Fibroblast of lung (primary cell): ENCODE measurements at places on chromosomes 1 and 21. TPM values are rescaled to one million over a fixed set of nuclear protein-coding genes. Genes with fewer than 3 reads are reported as not detected.
A peak's percentile ranks its signal among the peaks of the same experiment; 100 is the strongest.

DNA sequence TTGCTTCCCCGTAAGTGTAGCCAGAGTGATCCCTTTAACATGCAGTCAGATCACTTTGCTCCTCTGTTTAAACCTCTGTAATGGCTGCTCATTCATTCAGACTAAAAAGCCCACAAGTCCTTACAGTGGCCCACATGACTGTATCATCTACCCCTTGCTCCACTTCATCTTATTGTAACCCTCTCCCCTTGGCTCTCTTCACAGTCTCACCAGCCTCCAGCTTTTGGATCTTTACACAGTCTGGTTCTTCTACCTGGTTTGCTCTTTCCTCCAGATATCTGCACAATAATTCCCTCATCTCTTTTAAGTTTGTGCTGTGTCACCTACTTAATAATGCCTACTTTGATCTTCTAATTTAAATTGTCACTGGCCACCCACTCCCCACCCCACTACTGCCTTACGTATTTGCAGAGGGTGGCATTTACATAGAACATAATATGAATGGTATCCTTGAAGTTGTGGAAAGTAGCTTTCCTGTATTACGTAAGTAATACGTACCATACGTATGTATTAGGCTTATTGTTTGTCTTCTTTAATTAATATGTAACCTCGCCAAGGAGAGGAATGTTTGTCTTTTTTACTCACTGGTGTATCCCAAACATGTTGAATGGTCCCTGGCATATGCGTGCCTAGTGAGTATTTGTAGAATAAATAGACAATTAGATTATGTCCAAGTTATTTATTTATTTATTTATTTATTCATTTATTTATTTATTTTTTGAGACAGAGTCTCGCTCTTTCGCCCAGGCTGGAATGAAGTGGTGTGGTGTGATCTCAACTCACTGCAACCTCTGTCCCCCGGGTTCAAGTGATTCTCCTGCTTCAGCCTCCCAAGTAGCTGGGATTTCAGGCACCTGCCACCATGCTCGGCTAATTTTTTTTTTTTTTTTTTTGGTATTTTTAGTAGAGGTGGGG is 48.6 kb downstream of the TSNAX start:
- H3K27me3 ChIP-seq = no peaks in the 10 kb centered on the region
- no peaks in the 10 kb centered on the region for H3K4me1 ChIP-seq
- H3K27ac ChIP-seq = no peak overlapping the region
- H3K4me3 ChIP-seq = no peak overlapping the region
- no peaks in the 10 kb centered on the region for H3K36me3 ChIP-seq

- H3K4me3 ChIP-seq = no peak overlapping the region
- DNase-seq = peak; percentile 91
- no peaks in the 10 kb centered on the region for H3K27me3 ChIP-seq
- peaks cover 12% of the 10 kb centered on the region for H3K4me1 ChIP-seq
These were observed 83.9 kb upstream of the EDEM3 start for GRCh38 chr1:184838504-184838951.

VSIG8 gene
- not detected in 2 replicates for polyA plus RNA-seq

- DNase-seq = peak; percentile 74
- no peaks in the 10 kb centered on the region for H3K4me1 ChIP-seq
- no peak overlapping the region for H3K4me3 ChIP-seq
- H3K36me3 ChIP-seq = no peaks in the 10 kb centered on the region
- no peak overlapping the region for H3K27ac ChIP-seq
These were observed 23.7 kb downstream of the PSMG1 start for GRCh38 chr21:39159342-39160063.

DNA sequence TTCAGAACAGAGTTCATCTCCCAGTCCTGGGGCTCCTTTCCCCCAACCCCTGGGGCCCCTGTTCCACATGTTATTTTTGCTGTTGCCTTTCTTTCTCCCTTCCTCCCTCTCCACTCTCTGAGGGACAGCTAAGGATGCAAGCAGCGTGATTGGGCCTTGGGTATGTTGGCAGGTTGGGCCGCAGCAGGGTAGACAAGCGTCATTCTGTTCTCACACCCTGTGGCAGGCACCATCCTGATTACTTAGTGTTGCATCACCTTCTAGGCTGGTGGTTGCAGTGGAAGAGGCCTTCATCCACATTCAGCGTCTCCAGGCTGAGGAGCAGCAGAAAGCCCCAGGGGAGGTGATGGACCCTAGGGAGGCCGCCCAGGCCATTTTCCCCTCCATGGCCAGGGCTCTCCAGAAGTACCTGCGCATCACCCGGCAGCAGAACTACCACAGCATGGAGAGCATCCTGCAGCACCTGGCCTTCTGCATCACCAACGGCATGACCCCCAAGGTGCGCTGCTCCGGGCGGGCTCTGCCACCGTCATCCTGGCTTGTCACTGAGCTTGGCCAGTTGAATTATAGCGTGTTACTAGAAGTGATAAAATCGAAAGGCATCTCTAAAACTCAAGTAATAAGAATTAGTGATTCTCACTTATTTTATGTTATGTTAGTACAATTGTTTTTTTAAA is 43.4 kb downstream of the VANGL1 start:
- no peaks in the 10 kb centered on the region for H3K4me1 ChIP-seq
- no peak overlapping the region for H3K27ac ChIP-seq
- H3K36me3 ChIP-seq = peaks cover 2% of the 10 kb centered on the region
- no peak for DNase-seq
- no peaks in the 10 kb centered on the region for H3K27me3 ChIP-seq

DNA sequence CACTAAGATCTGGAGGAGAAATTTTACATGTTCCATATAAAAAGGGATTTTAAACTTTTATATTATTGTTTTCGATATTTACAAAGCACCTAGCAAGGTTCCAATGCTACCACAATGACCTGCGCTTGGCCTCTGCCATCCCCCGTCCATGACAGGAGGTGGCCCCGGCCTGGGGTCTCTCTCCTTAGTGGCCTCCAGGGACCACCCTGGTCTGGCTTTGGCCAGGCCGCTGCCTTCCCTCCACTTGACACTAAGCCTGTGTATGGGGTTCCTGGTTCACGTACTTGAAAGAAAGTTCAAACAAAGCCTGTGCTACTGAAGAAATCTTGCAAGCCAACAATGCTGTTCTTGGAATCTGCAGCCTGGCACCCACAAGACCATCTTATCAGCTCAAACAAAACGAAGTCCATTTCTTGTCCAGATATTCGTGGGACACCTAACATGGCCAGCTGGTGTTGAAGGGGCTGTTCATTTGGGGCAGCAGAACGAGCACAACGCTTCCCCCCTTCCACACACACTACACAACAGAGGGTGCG is 12.8 kb downstream of the PRDM15 start:
- H3K4me3 ChIP-seq = no peak overlapping the region
- no peak overlapping the region for H3K27ac ChIP-seq
- H3K27me3 ChIP-seq = no peaks in the 10 kb centered on the region
- H3K4me1 ChIP-seq = no peaks in the 10 kb centered on the region
- H3K36me3 ChIP-seq = no peaks in the 10 kb centered on the region

FOXD3 gene
- polyA plus RNA-seq = not detected in 2 replicates

DNA sequence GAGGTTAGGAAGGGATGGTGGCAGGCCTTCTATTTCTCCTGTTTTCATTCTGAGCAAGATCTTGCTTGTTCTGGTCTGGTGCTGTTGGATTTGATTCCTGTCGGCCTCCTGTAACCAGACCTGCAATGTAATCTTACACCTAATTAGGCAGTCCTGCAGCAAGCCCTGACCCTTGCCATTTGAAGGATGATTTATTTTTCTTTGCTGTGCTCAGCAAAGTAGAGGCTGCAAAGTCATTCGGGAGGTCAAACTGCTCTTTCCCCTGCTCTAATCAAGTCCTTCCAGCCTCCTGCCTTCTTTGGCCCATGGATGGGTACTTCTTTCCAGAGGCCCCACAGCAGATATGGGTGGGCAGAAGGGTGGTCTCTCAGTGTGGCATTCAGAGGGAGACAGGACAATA is 417.7 kb upstream of the USP24 start:
- H3K36me3 ChIP-seq = no peaks in the 10 kb centered on the region
- H3K4me3 ChIP-seq = no peak overlapping the region
- H3K27ac ChIP-seq = peak overlapping the region; percentile 63
- peaks cover 19% of the 10 kb centered on the region for H3K4me1 ChIP-seq

- no peaks in the 10 kb centered on the region for H3K27me3 ChIP-seq
- no peaks in the 10 kb centered on the region for H3K4me1 ChIP-seq
- H3K27ac ChIP-seq = no peak within 1 kb of the TSS
These were observed at the start of gene NTMT2 for GRCh38 chr1:170145770-170146676. NTMT2 (plus strand) TSS chr1:170145959; CDS start chr1:170146108, 149 bp downstream.

DNA sequence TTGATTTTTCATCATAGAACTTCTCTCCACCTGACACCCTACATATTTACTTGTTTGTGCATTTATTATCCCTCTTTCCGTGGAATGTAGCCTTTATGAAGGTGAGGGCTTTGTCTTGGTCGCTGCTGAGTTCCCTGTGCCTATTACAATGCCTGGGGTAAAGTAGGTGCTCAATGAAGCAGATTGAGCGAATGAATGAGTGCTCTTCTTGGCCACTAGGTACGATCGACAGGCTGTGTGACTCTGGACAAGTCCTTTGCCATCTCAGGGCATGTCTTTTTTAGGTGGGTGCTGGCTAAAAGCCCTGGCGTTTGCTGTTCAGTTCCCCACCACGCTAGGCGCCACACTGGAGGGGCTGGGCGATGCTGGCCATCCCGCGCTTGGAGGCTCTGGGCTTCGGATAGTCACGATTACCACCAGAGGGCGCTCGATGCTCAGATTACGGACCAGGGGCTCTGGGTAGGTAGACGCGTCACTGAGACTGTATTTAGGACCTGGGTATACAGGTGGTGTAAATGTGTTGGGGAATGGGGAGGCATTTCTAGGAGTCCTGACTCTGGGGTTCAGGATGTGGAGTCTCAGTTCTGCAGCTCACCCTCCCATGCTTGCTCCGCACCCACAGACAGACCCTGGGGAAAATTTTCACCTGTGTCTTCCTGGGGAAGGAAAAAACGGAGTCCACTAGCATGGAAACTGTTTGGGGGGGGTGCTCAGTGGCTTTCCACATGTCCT is 71.0 kb upstream of the CSF3R start:
- no peak overlapping the region for H3K27ac ChIP-seq
- peak; percentile 30 for DNase-seq
- no peaks in the 10 kb centered on the region for H3K4me1 ChIP-seq
- no peaks in the 10 kb centered on the region for H3K36me3 ChIP-seq
- no peak overlapping the region for H3K4me3 ChIP-seq
- peaks cover 4% of the 10 kb centered on the region for H3K27me3 ChIP-seq

DNA sequence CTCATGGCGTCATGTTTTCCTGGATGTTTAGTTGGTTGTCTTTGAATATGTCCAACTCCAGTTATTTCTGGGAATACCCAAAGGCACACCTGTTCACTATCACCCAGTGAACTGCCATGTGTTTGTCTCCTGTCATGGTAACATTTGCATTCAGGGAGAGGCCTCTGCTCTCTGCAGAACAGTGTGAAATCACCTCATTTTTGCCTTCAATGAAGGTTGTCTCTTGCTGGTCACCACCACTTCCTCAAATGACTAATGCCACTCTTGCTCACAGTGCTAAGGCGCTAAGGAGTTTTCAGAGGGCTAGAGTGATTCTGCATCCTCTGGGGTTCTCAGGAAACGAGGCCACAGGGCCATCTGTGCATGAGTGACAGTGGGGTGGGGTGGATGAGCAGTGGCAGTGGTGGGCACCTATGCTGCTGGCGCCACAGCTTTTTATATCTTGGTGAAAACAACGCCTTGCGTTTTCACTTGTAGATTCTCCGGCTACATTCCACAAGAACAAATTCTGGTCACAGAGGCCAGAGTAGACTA is 60.0 kb upstream of the ATP5PO start:
- peak overlapping the region; percentile 93 for H3K27ac ChIP-seq
- H3K36me3 ChIP-seq = no peaks in the 10 kb centered on the region
- peaks cover 25% of the 10 kb centered on the region for H3K4me1 ChIP-seq
- no peak overlapping the region for H3K4me3 ChIP-seq
- no peaks in the 10 kb centered on the region for H3K27me3 ChIP-seq

FCMR gene
- polyA plus RNA-seq = 1.5 and 4.3 TPM in 2 replicates

- no peaks in the 10 kb centered on the region for H3K27me3 ChIP-seq
- H3K36me3 ChIP-seq = peaks cover 8% of the 10 kb centered on the region
- no peak overlapping the region for H3K4me3 ChIP-seq
- peaks cover 3% of the 10 kb centered on the region for H3K4me1 ChIP-seq
These were observed 17.8 kb downstream of the AIM2 start for GRCh38 chr1:159058751-159059150.

- DNase-seq = no peak
- H3K27me3 ChIP-seq = no peaks in the 10 kb centered on the region
- no peaks in the 10 kb centered on the region for H3K36me3 ChIP-seq
These were observed 45.3 kb upstream of the SAMSN1 start for GRCh38 chr21:14591377-14591776.

TTC22 gene
- not detected in 2 replicates for polyA plus RNA-seq

DNA sequence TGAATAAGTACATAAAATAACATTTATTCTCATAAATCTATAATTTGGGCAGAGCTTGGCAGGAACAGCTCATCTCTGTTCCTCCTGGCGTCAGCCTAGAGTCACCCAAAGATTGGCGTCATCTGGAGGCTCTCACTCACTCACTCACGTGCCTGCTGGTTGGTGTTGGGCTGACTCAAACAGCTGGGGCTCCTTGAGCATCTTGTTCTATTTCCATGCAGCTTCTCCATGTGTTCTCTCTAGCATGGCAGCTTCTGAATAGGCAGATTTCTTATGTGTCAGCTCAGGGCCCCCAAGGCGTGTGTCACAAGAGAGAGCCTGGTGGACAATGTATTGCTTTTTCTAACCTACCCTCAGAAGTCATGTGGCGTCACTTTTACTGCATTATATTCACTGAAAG is 70.6 kb upstream of the RAB3GAP2 start:
- no peaks in the 10 kb centered on the region for H3K36me3 ChIP-seq
- H3K27ac ChIP-seq = no peak overlapping the region
- DNase-seq = no peak
- no peaks in the 10 kb centered on the region for H3K4me1 ChIP-seq
- H3K4me3 ChIP-seq = no peak overlapping the region
